Adipocyte (in vitro differentiated cells): ENCODE measurements at places on chromosomes 12 and 14.

GRCh38 chr14:51877810-51878209 is 17.4 kb downstream of the GNG2 start:
- DNase-seq = no peak

DNA sequence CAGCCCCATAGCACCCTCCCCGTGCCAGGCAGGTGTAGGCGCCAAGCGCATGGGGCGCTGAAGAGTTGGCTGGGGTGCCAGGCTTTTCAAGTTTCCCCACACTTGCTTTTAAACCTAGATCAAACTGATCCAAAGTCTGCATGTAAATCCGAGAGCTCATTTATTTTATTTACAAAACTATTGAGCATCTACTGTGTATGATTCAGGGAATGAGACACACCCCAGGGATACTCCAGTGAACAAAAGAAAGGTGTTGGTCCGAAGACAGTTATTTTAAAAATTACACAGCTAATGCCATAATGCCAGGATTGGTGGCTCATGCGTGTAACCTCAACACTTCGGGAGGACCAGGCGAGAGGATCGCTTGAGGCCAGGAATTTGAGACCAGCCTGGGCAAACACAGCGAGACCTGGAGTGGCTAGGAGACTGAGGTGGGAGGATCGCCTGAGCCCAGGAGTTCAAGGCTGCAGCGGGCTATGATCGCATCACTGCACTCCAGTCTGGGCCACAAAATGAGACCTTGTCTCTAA is 780 bp upstream of the SLC41A2 start:
- DNase-seq = no peak

- peak; percentile 70 for DNase-seq
Observed at GRCh38 chr12:117850048-117850447, 118.7 kb downstream of the KSR2 start.

GRCh38 chr14:67541448-67542387 is 8.6 kb downstream of the PLEKHH1 start:
- no peak for DNase-seq

DNA sequence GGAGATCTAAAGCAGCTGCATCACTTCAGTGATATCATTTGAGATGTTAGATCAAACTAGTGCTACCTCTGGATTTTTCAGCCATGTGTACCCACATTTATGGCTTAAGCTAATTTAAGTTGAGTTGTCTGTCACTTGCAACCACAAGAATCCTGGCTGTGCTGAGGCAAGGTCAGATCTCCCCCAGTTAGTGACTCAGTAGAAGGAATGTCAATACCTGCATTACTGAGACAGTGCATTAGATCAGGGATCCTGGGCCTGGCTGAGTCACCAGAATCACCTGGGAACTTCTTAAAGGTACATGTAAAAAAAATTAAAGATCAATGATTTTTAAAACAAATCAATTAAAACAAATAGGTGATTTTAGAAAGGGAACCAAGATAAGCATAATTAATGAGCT is 84.6 kb upstream of the GRIN2B start:
- DNase-seq = no peak

DNA sequence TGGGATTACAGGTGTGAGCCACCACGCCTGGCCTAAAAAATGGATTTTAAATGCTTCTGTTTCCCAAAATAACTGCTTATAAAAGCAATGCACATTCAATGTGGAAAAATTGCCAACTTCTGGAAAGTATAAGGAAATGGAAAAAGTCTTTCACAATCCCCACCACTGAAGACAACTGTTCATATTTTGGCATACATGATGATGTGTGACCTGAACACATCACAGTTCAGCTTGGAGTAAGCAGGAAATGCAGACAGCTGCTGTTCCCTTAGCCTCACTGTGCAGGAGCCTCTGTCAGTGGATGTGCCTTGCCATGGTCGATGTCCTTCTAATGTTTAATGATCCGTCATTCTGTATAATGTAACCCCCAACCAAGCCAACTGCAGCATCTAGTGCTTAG is 5.2 kb downstream of the MTERF2 start:
- DNase-seq = peak; percentile 40

DNA sequence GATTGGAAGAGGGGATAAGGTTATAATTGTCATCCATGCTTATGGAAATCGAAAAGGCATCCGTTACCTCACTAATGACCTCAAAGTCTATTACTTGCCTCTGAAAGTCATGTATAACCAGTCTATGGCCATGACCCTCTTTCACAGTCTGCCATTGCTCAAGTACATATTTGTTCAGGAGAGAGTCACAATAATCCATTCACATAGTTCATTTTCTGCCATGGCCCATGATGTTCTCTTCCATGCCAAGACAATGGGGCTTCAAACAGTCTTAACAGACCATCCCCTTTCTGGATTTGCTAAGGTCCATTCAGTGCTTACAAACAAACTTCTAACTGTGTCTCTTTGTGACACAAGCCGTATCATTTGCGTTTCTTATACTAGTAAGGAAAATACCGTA is 5.4 kb downstream of the GAS2L3 start:
- no peak for DNase-seq

GRCh38 chr12:57629897-57630471 is 3.0 kb downstream of the B4GALNT1 start:
- DNase-seq = no peak

- peak; percentile 60 for DNase-seq
Observed at GRCh38 chr12:64824500-64825142, at the start of gene TBC1D30. TBC1D30 (plus strand) TSS chr12:64824647; CDS start chr12:64824880, 233 bp downstream.

- peak; percentile 69 for DNase-seq
Observed at GRCh38 chr12:95173392-95174251, 43.6 kb downstream of the FGD6 start.

DNA sequence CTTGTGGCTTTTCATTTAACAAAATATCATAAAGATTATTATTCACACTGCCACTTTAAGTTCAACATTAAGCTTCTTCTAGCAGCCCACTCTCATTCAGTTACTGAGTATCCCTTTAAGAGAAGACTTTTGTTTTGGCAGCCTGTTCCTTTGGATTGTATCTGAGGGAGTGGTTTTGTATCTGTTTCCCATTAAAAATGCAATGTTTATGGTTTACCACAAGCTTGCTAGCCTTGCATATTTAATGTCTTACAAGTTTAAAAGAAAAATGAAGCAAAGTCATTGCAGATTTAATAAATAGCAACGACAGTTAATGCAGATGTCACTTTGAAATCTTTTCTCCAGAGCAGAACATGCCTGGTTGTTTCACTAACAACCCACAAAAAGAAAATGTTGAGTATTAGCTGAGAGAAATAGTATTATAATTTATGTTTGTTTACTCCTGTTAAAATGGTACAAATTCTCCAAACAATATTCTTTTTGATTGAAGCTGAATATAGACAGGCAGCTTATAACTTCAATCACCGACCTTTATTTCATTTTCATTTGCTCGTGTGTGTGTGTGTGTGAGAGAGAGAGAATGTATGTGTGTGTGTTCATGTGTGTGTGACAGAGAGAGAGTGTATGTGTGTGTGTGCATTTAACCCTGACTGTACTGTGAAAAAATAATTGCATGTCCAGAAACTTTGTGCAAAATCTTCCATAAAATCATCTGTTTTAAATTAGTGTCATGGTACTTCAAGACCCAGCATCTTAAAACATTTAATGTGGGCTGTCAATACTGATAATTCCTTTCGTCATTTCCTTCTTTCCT is 1.8 kb downstream of the DCN start:
- DNase-seq = peak; percentile 91

DNA sequence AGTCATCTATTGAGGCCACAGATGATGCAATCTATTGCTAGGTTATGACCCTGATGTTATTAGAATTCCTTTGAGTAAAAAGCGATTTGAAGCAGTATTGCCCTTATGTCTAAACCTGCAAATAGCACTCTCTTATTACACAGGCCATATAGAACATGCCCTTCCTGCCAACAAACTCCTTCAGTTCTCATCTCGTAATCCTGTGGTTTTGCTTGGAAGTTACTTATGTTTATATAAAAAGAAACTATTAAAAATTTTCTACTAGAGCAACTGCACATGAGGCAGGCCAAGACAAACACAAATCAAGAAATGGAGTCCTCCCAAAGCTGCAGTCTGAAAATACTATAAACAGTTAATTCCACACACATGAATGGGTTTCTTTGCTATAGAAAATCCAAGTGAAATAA is 1200.2 kb downstream of the LRFN5 start:
- DNase-seq = no peak

GRCh38 chr12:7351177-7351576 is 47.3 kb downstream of the ACSM4 start:
- no peak for DNase-seq

- peak; percentile 65 for DNase-seq
Observed at GRCh38 chr12:129520739-129521138, 383.1 kb downstream of the TMEM132D start.

- DNase-seq = no peak
Observed at GRCh38 chr12:119679081-119679480, 11.1 kb downstream of the PRKAB1 start.

GRCh38 chr14:51789596-51789995 is 70.8 kb upstream of the GNG2 start:
- DNase-seq = no peak

GRCh38 chr12:108629824-108630476 is 3.7 kb downstream of the SELPLG start:
- DNase-seq = peak; percentile 77

DNA sequence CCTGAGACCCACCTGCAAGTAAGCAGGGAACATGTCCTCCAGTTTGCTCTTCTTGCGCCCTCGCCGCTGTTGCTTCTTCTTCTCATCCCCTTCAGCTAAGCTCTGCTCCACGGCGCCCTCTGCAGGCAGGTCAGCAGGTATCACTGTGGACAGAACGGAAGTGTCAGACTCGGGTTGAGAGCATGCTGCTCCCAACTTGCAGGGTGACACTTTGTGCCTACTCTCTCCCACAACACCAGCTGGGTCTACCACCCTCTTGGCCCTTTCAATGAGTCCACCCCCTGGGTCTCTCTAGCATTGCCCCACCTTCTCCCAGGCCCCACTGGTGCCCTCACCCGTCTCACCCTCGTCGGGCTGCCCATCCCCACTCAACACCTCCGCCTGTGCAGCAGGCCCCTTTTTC is 16.7 kb downstream of the KMT2D start:
- DNase-seq = peak; percentile 57

- DNase-seq = peak; percentile 62
Observed at GRCh38 chr14:89853936-89854693, 100.4 kb downstream of the EFCAB11 start.

DNA sequence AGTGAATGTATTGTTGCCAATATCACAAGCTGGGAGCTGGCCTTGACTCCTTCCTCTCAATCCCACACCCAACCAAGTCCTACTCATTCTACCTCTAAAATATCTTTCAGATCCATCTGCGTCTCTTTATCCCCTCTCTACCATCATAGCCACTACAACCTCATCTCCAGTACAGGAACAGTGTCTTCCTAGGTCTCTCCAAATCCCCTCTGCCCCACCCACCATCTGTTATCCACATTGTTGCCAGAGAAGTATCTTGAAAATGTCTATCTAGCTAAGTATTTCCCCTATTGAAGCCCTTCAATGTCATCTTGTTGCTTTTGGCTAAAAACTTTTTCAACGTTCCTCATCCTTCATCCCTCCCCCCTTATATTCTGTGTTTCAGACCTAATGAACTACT is 244.7 kb downstream of the C12orf75 start:
- DNase-seq = no peak

- peak; percentile 35 for DNase-seq
Observed at GRCh38 chr12:93813972-93814821, 137.0 kb downstream of the CRADD start.

- DNase-seq = peak; percentile 66
Observed at GRCh38 chr12:55972042-55972441, 1.8 kb upstream of the RAB5B start.

DNA sequence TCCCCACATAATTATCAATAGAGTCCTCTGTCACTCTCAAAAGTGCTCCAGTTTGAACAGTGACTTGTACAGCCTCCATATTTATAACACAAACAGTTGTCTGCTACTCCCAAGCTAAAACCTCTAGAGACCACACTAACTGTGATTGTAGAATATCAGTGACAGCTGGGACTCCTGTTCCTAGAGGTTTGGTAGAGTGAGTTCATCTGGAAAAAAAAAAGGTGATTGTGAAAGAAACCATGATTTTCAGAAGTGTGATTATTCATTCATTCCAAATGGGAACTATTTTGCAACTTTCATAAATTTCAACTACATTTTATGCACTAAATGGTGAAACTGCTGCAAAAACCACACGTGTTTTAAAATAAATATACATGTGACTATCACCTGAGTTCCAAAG is 128.0 kb upstream of the PLXNC1 start:
- DNase-seq = peak; percentile 35

GRCh38 chr12:7984900-7985299 is 47.6 kb upstream of the FOXJ2 start:
- no peak for DNase-seq

- no peak for DNase-seq
Observed at GRCh38 chr12:120978296-120979219, at the start of gene HNF1A. HNF1A (plus strand) TSS chr12:120978543; CDS start chr12:120978769, 226 bp downstream.

DNA sequence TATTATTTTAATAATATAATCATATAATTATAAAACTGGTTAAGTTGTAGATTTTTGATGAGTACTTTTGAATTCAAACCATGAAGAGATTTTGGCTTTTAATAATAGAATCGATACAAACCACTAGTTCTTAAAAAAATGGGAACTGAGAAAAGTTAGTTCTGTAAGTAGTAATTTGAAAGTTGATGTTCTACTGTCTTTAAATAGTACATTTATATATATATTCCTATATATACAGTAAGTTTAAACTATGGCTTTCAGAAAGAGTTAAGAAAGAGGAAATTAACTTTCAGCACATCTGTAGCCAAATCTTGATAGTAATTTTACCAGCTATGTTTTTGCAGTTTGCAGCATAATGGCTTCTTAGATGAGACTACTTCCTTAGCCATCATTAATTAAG is 7.8 kb downstream of the LRRK2 start:
- no peak for DNase-seq
